DMS79 (cell line): ENCODE measurements at places on chromosomes 2 and 18.

GRCh38 chr2:202574541-202574940 is 60.2 kb upstream of the FAM117B start:
- no peak for DNase-seq

DNA sequence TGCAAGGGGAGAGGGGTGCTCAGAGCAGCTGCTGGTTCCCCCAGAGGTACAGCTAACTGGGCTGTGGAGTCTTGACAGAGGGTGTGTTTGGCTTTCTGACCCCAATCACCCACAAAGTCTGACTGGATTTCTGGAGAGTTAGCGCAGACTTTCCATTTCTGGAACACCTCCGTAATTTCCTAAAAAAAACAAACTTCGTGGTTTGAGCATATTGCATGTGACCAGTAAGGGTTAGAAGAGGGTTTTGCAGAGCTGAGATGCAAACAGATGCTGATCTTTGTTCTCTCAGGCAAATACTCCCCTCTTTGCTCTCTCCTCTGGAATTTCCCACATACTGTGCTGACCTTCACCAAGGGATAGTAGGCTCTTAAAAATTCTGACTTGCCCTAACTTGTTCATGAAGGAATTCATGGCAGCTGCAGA is 44.5 kb upstream of the TMEM247 start:
- DNase-seq: no peak

GRCh38 chr2:84425310-84425709 is 33.8 kb downstream of the SUCLG1 start:
- DNase-seq: no peak

DNA sequence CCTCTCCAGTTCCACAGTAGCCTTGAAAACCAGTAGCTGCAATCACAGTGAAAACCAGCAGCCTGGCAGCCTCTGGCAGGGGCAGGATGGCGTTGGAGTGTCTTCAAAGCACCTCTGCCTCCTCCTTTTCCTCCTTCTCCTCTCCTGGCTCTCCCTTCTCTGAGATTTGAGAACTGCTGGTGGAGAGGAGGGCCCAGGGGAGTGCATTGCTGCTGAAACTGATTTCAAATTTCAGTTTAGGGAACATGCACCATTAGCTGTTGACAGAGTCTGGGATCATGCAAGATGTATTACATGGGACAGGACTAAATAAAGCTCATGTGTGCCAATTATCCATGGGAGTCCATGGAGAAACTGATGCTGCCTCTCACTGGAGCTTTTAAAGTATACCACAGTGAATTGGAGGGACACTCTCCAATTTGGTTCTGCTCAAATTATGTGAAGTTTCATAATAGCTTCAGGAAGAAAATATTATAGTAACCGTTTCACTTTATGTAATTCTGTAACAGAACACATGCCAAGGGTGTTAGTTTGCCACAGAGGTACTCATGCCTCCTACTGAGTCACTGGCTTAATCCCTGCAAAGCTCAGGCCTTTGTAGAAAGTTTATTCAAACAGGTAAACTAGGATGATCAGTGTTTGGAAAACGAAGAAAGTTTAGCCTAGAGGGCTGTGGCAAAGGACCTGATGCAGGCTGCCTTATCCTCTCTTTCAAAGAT is 146.1 kb downstream of the PRPF40A start:
- DNase-seq: no peak

GRCh38 chr18:43192408-43192807 is 76.9 kb upstream of the RIT2 start:
- DNase-seq: no peak

DNA sequence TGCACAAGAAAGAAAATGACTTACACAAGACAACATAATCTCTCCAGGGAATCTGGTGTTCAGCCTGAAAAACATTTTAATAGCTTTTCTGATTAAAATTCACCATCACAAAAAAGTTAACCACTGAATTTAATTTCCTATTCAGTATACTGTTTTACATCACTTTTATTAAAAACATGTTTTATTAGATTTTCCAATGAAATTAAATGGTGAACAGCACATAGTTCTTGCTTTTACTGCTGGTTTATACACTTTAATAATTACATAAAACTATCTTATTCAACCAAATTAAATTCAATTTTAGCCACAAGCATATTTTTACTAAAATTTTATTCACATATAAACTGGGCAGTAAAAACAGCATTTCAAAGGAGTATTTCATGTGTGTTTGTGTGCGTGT is 138.3 kb downstream of the NOL4 start:
- DNase-seq: no peak

- peak; percentile 15 for DNase-seq
Measured at GRCh38 chr2:104901037-104901881, 47.3 kb downstream of the POU3F3 start.

- no peak for DNase-seq
Measured at GRCh38 chr18:76752400-76752799, 70.0 kb upstream of the ZNF236 start.

DNA sequence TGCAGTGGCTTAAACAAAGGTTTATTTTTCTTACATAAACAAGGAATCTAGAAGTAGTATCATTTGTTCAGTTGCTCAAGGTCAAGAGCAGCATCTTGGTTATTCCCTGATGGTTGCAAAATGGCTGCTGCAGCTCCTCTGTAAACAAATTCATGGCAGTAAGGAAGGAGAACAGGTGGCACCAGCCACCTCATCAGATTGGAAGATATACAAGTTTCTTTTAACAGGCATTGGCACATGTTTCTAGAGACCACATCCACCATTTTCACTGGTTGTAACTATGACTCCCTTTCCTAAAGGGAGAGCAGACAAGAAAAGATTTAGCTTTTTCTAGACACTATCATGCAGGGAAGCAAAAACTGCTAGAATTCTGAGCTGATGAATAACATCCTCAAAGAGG is 46.3 kb downstream of the PKDCC start:
- DNase-seq: no peak

DNA sequence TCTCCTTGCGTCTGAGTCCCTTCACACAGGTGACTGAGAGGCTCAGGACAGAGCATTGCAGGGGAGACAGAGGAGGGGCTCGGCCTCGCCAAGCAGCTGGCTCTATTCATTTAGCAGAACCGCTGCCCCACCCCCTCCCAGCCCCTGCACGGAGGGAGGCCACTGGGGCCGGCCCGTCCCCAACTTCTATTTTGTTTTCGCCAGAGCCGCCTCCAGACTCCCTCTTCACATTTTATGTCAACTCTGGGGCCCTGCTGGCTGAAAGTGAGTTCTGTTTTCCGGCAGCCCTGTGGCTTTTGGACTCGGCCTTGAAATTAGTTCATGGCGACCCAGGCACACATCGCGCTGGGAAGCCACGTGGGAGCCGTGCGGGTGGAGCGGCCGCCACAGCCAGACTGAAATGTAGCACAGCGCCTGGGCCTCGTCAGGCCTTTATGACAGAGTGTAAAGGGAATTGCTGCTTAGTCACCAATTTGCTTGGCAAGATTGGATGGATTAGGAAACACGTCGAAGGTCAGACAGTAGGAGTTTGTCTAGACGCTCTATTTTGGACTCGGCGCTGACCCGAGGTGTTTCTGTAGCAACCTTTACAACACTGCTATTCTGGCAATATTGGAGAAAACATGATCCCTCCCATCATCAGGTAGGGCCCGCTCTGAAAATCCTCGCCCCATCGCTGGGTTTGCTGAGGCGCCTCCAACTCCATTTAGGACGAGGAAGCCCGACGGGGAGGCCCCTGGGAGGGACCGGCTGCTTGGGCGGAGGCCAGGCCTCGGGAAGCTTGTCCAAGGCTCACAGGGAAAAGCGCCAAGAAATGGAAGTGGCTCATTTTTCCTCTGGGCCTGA is 90.7 kb upstream of the CTDP1 start:
- peak; percentile 11 for DNase-seq
